ENCODE measurements at places on chromosomes 2 and 18.

GRCh38 chr2:138255670-138256069 lies 245.9 kb upstream of the SPOPL start:
- no peak for DNase-seq

GRCh38 chr2:59233920-59234319 lies 992.8 kb upstream of the FANCL start:
- no peak for DNase-seq

- DNase-seq, result no peak
These were observed 61.7 kb upstream of the DAPL1 start for GRCh38 chr2:158733430-158733755.

- DNase-seq, result no peak
These were observed 9.0 kb downstream of the DTNB start for GRCh38 chr2:25664183-25664964.

DNA sequence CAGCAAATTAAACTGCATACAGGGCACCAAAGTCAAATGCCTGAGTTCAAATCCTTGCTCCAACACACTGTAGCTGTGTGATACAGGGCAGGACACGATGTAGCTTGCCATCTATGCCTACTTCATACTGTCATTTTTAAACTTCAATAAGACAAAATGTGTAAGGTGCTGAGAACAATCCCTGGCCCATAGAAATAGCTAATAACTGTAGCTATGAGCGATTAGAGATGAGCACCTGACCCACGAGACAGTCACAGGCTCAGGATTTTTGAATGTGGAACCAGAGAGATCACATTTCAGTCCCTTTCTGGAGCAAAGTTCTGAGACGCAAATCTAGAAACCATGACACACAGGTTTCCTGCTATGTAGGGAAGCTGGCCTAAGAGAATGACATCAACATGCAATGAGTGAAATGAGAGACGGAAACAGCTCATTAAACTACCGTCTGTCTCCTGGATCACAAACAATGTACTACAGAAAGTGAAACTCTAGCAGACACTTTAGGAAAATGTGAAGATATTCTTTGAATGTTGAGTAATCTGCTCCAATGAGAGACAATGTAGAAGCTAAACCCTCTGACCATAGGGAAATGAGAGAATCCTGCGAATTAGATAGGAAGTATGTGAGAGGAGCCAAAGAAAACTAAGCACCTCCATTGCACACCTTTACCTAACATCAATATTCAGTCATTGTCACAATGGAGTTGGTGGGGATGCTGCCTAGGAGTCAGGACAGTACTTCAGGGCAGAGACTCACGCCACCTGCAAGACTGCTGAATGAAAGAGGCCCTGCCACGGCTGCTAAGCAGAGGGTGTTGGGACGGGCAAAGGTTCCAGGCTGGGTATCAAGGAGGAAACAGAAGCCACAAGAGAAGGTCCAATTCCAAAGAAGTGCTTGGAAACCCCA lies 25.5 kb downstream of the B4GALT6 start:
- DNase-seq, result no peak

- no peak for DNase-seq
These were observed 376.3 kb upstream of the UBE2E3 start for GRCh38 chr2:180604077-180604476.

- no peak for DNase-seq
These were observed 136.3 kb downstream of the NUP35 start for GRCh38 chr2:183260527-183260926.

GRCh38 chr2:1976728-1977416 lies 232.6 kb upstream of the PXDN start:
- DNase-seq, result no peak

- DNase-seq, result no peak
These were observed 112.2 kb upstream of the NABP1 start for GRCh38 chr2:191565647-191566198.

- no peak for DNase-seq
These were observed 9.1 kb downstream of the SP9 start for GRCh38 chr2:174343623-174344455.

DNA sequence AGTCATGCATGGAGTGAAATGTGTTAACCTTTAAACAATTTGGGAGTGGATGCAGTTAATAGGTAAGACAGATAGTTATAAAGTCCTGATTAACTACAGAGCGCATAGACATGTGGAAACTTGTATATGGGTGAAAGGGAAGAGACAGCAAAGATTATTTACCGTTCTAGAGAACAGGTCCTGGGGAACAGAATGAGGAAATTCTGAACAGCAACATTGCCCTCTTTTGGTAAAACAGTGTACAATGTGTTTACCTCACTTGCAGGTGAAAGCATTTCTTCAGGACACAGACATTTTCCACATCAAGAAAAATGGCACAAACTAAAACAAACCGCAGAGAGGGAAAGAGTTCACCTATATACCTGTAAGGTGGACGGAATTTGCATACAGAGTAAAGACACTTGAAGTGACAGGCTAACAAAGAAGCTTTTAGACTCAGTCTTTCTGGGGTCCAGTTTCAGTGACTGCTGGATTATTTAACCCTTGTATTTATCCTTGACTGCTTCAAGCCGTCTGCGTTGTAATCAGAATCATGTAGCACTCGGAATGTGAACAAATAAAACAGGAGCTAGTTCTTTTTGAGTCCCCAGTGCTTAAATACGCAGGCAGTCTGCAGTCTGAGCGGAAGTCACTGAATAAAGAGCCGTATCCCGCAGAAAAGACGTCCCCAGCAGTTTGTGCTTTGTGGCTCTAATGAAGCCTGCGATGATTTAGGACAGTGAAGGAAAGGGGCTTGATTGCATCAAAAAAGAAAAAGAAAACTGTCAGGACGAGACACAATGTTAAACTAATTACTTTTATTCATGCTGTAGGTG lies 364.8 kb upstream of the GALNT5 start:
- no peak for DNase-seq

- DNase-seq, result no peak
These were observed 90.1 kb downstream of the MYCN start for GRCh38 chr2:16030206-16031057.

GRCh38 chr2:60100034-60100433 lies 453.4 kb downstream of the BCL11A start:
- no peak for DNase-seq

DNA sequence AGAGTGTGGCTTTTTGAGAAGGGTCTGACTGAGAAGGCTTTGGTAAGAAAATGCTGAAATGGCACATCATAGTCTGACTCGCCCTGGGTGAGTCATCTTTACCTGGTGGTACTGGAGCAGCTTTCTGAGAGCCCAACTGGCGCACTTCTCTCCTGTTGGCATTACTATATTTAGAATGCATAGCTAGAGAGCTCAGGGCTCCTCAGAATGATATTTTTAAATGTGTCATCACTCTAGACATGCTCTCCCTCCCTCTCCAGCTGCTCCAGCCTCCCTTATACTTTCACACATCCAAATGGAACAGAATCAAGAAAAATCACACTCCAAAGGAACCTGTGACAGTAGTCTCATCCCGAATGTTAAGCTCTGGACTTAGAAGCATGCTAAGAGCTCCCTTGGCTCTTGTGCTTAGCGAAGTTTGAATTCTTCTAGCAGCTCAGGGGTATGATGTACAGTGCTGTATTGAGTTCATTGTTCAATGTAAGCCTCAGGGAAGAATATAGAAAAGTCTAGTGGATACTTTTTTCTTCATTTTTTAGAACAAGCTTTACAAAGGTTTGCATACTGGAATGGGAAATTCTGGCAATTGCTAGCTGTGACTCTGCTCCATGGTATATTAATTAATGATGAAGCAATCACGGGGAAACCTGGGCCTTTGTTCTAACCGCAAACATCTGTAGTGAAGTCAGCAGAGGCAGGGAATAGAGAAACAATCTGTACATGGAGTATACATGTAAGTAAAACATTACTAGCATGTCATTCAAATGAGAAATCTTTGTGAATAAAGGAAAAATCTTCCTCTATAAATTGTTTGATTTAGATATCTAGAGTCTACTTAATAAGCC lies 751.2 kb upstream of the NRXN1 start:
- DNase-seq, result peak; percentile 2

DNA sequence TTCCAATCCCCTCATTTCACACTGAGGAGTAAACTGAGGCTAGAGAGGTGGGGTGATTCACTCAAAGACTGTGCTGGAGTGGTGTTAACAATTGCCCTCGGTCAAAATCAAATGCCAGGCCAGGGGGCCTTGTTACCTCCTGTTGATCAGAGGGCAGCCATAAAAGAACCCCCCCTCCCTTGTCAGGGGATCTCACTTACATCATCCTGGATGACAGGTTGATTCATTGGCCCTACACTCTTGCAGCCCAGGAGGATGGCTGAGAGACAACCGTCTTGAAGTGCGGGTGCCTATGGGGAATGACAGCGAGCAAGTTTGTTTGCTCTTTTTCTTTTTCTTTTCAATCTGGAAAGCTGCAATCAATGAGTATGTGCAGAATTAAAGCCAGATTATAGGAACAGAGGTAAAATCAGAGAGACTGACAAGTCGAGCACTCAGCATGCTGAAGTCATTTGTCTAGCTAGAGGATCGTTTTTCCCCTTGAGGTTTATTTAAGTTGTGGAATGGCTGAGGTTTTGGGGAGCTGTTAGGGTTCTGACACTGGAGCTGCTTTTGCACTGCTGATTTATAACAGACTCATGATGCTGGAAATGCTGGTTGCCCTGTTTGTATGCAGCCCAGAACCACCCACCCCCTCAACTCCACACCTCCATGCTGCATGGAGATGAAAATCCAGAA lies 26.4 kb upstream of the NRP2 start:
- no peak for DNase-seq

- no peak for DNase-seq
These were observed 233.9 kb downstream of the PTGR3 start for GRCh38 chr18:74975001-74975400.

DNA sequence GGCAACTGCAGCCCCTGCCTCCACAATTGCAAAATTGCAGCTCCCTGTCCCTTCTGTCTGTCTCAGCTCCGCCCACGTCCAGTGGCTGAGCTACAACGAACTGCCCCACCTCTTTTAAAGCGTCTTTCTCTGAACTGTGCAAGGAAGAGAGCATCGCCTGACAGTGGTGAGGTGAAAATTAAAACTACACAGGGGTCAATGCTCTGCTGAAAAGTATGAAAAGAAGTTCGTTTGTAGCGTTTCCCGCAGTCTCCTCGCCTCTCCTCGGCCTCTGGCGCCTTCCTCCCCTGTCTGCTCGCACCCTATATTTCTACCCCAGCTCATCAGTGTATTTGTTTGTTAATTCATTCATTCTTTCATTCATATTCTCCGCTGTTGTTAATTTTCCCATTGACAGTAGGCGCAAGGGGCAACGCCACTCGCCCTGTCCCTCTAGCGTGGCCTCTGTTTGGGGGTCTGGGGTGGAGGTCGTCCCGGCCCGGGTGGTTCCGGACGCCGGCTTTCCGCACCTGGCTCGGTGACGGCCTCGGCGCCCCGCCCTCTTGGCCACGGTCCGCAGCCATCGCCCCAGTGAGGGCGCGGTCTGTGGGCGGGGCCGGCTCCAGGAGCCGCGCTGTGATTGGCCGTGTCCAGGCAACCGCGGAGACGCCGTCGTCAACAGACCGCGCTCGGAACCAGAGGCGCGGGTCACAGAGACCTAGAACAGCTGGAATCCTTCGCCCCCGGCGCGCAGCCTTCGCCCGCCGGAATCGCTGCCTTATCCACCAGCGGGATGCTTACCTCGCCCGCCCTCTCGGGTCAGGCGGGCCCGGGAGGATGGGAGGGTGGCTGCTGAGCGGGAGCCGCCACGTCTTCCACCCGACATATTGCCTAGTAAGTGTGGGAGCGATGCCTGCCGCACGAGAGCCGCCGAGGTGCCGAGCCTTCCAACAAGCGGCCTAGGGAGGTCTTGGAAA lies at the start of gene VWA3B:
Gene VWA3B (plus strand): TSS at position 677 of the 956 bp plus-strand sequence. CDS start 5,926 bp downstream, outside the sequence.
- DNase-seq, result peak; percentile 3

- DNase-seq, result no peak
These were observed 678.8 kb downstream of the KCNJ3 start for GRCh38 chr2:155377266-155377680.

GRCh38 chr18:57841568-57841967 lies 38.5 kb upstream of the ATP8B1 start:
- no peak for DNase-seq

- no peak for DNase-seq
These were observed 188.3 kb downstream of the FHOD3 start for GRCh38 chr18:36485772-36486171.

DNA sequence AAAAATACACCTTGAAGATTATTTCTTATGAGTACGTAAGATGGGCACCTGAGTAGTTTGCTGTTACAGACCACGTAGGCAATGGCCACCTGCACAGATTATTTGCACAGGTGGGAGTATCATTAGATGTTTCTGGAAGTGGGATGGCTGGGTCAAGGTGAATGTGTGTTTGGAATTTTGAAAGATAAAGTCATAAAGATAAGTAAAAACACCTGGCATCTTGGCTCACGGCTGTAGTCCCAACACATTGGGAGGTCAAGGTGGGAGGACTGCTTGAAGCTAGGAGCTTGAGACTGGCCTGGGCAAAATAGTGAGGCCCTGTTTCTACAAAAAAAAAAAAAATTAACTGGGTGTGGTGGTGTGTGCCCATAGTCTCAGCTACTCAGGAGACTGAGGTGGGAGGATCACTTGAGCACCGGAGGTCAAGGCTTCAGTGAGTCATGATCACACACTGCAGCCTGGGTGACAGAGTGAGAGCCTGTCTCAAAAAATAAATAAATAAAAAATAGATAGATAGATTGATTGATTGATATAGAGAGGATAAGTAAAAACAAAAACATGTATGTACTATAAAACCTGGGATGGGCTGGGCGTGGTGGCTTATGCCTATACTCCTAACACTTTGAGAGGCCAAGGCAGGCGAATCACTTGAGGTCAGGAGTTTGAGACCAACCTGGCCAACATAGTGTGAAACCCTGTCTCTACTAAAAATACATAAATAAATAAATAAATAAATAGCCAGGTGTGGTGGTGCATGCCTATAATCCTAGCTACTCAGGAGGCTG lies 30.4 kb downstream of the ODC1 start:
- no peak for DNase-seq

DNA sequence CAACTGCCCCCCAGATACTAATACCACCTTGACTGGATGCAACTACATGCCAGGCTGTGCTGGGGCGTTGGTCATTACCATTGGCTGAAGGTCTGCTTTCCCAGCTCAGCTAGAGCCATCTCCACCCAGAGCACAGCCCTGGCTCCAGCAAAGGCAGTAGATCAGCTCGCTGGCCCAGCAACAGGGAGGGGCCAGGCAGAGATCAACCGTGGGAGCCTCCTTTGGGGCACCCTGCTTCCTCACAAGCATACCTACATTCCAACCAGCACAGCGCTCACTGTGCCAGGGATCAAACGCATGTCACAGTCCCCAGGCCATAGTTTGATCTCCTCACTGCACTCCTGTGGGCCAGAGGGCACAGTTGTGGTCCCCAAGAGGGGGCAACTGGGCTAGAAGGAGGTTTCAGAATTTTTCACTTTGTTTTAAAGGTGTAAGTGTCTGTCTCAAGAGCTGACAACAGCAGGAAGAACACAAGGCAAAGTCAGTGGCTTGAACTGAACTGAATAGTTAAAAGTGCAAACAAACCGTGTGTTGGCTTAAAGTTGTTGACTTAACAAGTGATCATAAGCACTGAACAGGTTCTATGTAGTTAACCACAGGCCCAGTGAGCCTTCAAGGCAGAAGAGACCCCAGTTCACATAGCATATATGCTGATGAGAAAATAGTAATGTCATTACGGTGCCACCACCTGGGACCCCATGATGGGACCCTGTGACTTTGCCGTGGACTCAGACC lies 70.1 kb upstream of the BZW1 start:
- no peak for DNase-seq

GRCh38 chr2:226427538-226428307 lies 371.9 kb downstream of the IRS1 start:
- peak; percentile 73 for DNase-seq

- DNase-seq, result no peak
These were observed 1817.4 kb downstream of the SUCLG1 start for GRCh38 chr2:82641598-82642180.

- DNase-seq, result peak; percentile 9
These were observed 8.4 kb downstream of the L3MBTL4 start for GRCh38 chr18:6406075-6406909.

Data from GM04504 (cell line).